ENCODE measurements at places on chromosomes 5 and 9.

DNA sequence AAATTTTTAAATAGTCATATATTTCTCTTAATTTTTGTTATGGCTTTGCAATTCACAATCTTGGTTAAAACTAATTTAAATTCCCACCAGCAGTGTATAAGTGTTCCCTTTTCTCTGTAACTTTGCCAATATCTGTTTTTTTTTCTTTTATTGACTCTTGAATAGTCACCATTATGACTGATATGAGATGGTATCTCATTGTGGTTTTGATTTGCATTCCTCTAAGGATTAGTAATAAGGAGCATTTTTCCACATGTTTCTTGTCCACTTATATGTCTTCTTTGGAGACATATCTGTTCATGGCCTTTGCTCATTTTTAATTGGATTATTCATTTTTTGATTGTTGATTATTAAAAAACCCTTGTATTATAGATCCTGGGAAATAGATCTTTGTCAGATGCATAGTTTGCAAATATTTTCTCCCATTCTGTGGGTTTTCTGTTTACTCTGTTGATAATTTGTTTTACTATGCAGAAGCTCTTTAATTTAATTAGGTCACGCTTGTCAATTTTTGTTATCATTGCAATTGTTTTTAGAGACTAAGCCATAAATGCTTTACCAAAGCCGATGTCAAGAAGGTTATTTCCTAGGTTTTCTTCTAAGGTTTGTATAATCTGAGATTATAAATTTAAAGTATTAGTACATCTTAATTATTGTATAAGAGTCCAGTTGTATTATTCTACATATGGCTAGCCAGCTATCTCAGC lies 610.9 kb downstream of the CHSY3 start:
- DNase-seq, result peak; percentile 35

- DNase-seq, result no peak
Observed at GRCh38 chr5:180097926-180098325, 26.4 kb upstream of the RNF130 start.

DNA sequence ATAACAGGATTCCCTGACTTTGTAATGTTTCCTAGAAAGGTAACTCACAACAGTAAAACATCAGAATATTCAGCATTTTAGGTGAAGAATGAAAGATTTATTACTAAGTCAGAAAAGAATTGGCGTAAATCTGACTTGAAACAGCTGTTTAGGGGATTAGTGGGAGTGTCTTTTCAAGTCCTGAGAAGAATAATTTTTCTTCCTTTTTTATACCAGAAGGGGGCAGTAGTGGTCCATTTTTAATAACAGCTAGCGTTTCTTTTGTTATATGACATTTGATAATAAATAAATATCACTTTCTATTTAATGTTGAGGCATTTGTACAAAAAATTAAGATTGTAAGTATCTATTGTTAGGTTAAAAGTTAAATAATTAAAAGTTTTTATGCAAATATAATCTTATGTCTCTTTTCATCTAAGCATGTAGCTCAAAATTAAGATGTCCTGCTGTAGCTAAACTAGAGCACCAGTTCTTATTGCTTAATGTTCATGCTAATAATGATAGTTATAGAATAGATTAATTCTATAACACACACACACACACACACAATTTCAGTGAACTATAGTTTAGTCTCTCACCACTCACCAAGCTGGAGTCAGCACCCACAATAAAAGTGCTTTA lies 258.7 kb upstream of the ARRDC3 start:
- DNase-seq, result peak; percentile 42

- DNase-seq, result peak; percentile 80
Observed at GRCh38 chr5:36743891-36744772, 132.4 kb upstream of the NIPBL start.

GRCh38 chr9:15116130-15116580 lies 190.9 kb downstream of the TTC39B start:
- DNase-seq, result no peak

- no peak for DNase-seq
Observed at GRCh38 chr5:6899221-6899620, 186.0 kb downstream of the TENT4A start.

DNA sequence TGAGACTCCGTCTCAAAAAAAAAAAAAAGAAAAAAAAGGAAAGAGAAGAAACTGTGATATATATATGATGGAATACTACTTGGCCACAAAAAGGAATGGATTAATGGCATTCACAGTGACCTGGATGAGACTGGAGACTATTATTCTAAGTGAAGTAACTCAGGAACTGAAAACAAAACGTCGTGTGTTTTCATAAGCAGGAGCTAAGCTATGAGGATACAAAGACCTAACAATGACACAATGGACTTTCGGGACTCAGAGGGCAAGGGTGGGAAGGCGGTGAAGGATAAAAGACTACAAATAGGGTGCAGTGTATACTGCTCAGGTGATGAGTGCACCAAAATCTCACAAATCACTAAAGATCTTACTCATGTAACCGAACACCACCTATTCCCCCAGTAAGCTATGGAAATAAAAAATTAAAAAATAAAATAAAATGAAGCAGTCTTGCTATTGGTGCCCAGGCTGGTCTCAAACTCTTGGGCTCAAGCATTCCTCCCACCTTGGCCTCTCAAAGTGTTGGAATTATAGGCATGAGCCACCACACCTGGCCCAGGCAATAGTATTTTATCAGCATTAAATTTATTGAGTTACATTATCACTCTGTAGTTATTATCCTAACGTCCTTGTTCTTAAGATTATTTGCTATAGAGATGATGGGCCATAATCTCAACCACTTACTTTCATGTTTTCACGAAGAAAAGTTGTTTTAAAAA lies 71.5 kb upstream of the GPBP1 start:
- no peak for DNase-seq

DNA sequence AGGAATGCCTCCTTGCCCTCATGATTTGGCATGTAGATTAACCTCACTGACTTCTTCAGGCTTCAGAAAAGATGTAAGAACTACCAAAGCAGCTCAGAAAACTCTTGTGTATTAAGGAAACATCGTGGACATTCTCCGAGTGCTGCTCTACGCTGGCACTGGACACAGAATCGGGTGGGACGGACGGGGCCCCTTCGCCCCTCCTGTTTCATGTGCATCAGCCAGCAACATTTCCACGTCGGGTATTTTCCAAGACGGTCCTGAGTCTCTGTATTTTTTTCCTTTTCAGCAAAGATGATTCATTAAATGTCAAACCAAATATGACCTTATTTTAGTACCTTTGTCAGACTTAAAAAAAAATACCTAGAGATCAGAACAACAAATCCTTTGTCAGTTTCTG lies 583.6 kb downstream of the CCDC171 start:
- no peak for DNase-seq

- no peak for DNase-seq
Observed at GRCh38 chr5:139150367-139150999, 47.7 kb downstream of the SIL1 start.

GRCh38 chr5:5481206-5481605 lies 58.7 kb downstream of the ICE1 start:
- no peak for DNase-seq
